ENCODE measurements at places on chromosomes 7 and 10. TPM values are rescaled to one million over a fixed set of nuclear protein-coding genes. Genes with fewer than 3 reads are reported as not detected.

ZMIZ2 gene
- polyA plus RNA-seq, result 17.8 TPM

LIMK1 gene
- polyA plus RNA-seq, result 86.6 TPM

DNAJB6 gene
- polyA plus RNA-seq, result 176 TPM

PTER gene
- polyA plus RNA-seq, result not detected

PKD1L1 gene
- polyA plus RNA-seq, result 0.10 TPM

Data from SK-N-SH (cell line).